ENCODE measurements at places on chromosomes 1 and 21. TPM values are rescaled to one million over a fixed set of nuclear protein-coding genes. Genes with fewer than 3 reads are reported as not detected.

GRCh38 chr1:200372095-200372884, 37.5 kb downstream of the ZNF281 start:
- no peak for DNase-seq

- no peak for DNase-seq
Observed at GRCh38 chr1:48206371-48206770, 16.1 kb upstream of the SLC5A9 start.

The MAP3K7CL gene
- total RNA-seq, result 2.2 TPM

DNA sequence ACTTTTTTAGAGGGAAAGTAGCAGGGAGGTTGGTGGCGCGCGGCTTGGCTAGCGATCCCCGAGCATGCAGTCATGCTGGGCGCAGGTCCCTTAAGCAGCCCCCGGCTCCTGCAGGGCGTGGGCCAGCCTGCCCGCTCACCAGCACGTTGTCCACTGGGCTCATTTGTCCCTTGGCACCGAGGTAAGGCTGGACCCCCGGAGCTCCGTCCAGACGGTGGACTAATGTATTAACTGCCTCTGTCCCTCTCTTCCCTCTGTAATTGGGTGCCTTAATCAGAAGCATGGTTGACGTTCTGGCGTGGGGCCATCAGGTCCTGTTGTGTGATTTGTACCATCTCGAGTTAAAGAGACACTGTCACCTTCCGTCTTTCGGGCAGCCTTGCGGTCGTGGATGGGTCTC, 17.7 kb downstream of the TMEM201 start:
- DNase-seq, result peak; percentile 43

The FAM76A gene
- 10.6 TPM for total RNA-seq

The DCDC2B gene
- total RNA-seq, result not detected

DNA sequence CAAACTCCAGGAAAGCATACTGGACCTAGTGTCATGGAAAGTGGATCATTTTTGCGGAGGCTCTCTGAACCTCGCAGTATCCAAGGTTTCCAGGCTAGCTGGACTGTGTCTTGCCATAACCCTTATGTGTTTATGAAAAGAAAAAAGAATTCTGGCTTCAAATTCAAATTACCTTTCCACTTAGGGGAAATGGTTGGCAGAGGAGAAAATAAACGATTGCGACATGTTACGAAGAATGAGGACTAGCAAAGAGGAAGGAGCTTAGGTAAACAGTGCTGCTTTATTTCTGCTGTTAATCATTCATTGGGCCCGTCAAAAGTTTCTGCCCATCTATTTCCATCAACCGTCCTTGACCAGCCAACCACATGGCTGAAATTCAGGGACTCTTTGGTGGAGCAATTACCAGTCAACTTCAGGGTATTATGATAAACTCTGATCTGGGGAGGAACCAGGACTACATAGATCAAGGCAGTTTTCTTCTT, at the start of gene C4BPA:
TSS of gene C4BPA (plus strand) at position 342 of the 482 bp plus-strand sequence. CDS start 8,793 bp downstream, outside the sequence.
- DNase-seq, result no peak

The NBPF8 gene
- 3.1 TPM for total RNA-seq

GRCh38 chr1:150567341-150567716, 12.1 kb downstream of the MCL1 start:
- DNase-seq, result no peak

DNA sequence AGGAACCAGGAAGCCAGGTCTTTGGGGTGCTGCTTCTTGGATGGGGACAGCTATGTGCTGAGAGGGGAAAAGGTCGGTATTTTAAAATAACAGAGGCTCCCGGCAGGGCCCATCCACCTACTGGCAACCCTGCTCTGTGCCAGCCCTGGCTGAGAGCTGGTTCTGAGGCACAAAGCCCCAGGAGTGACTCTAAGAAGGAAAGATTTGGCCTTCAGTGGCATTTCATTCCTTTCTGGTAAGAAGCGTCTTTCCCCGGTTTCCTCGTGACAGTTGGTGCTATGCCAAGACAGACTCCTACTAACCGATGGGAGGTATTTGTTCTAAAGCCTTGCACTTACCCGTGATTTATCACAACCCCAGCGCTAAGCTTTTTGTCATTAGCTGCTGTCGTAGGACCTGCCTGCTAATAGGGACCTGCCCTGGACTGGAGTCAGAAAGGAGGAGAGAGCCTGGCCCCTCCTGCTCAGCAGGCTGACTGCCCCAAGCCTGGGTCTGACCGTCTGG, 123.1 kb upstream of the ADAR start:
- no peak for DNase-seq

DNA sequence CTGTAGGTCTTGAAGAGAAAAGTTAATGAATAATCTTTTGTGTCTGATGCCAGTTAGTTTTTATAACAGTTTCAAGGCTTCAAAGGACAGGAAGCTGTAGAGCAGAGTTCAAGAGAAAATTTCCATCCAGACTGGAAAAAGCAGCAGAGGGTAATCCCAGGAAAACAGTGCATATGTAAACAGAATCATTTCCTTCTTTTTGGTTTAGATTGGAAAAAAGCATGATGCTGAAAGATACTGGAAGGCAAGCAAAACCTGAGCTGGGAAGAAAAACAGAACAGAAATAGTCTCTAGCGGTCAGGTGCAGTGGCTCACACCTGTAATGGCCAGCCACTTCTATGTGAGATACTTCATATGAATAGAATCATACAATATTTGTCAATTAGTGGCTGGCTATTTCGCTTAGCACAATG, 71.9 kb downstream of the ZSWIM5 start:
- DNase-seq, result peak; percentile 23
